ENCODE measurements at places on chromosomes 11 and 22.

GRCh38 chr11:6790546-6790945, 7.7 kb downstream of the OR2AG1 start:
- DNase-seq = no peak

DNA sequence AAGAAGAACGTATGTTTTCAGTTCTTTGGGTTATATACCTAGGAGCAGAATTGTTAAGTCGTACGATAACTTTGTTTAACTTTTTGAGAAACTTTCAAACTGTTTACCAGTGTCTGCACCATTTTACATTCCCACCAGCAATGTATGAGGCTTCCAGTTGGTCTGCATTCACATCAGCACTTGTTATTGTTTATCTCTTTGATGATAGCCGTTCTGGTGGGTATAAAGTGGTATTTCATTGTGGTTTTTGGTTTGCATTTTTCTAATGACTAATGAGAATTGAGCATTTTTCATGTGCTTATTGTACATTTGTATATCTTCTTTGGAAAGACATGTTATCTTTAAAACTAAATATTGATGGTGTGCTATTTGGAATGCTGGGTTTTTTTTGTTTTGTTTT, 59.8 kb downstream of the KDM2A start:
- no peak for DNase-seq

DNA sequence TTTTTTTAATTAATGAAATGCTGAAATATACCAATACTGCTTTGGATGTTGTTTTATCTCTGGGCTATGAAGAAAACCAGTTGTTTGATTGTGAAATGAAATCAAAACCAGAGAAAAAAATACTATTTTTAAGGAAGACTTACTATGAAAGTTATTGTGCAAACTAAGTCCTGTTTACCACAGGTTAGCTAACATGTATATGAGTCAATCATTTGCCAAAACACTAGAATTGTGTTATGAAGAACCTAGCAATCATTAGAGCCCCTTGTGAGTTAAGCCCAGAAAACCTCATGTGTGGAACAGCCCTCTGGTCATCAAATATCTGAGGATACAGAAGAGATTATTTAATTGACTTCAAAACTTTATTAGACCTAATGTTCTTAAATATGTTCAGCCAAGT, 83.7 kb downstream of the FAT3 start:
- no peak for DNase-seq

GRCh38 chr11:78567209-78567608, 7.5 kb downstream of the NARS2 start:
- DNase-seq = no peak

GRCh38 chr11:86374069-86374468, 618 bp upstream of the CCDC81 start:
- DNase-seq = no peak

- DNase-seq = no peak
Measured at GRCh38 chr22:46612904-46613605, 7.1 kb upstream of the GRAMD4 start.

DNA sequence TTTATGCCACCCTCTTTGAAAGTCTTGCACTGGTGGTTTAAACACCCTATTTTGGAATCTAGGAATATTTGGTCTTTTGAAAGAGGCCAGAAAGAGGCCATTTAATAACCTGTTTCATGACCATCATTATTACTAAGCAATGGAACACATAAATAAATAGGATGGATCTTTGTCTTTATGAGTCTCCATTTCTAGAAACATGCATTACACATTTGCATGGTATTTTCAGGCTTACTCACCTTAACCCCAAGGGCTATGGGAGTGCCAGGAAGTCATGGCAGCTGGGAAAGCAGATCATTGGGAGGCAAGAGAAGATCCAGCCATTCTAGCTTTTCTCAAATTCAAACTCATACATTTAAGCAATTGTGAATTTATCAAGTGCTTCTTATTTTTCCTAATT, 185.8 kb upstream of the POU2AF2 start:
- no peak for DNase-seq

DNA sequence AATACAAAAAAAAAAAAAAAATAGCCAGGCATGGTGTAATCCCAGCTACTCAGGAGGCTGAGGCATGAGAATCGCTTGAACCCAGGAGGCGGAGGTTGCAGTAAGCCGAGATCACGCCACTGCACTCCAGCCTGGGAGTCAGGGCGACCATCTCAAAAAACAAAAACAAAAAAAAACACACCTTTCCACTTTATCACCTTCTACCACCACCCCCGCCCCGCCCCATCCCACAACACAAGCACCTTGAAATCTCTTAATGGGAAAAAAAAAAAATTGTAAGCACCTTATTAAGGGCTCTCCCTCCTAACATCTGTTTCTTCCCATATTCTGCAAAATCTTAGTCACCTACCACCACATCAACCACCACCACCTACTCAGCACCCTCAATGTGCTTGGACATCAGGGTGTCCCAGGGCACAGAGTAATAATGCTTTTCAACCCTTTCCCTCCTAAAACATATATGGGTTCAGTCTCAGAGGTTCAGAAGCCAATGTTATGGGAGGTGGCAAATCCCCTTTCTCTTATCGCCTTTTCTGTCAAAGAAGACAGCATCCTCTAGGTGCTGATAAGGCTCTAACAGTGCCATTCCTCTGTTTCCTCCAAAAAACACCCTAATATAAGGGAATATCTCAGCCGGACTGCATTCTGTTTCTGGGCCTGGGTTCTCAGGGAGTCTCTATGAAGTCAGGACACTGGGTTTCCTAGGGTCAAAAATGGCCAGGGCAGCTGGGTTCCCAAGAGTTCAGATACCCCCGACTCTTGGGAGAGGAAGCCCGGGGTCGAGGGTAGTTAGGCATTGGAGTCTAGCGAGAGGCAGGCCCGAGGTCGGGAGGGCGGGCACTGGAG, 718 bp downstream of the INTS5 start:
- DNase-seq = no peak

- DNase-seq = no peak
Measured at GRCh38 chr11:12845163-12845562, 164.0 kb upstream of the RASSF10 start.

DNA sequence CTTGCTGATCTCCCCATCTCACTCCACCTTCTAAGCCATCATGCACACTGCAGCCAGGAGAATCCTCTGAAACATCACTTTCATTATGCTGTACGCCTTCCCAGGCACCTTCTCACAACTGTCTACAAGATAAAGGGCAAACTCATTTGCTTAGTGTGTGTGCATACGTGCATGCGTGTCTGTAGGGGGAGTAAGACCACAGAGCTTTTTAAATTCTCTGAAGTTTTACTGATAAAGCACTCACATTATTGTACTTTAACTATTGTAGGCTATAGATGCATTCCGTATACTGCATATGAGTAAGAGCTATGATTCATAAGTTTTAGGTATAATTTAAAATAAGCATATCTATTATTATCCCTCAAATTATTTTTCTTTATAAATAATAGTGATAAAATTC, 15.3 kb upstream of the ANKK1 start:
- no peak for DNase-seq

DNA sequence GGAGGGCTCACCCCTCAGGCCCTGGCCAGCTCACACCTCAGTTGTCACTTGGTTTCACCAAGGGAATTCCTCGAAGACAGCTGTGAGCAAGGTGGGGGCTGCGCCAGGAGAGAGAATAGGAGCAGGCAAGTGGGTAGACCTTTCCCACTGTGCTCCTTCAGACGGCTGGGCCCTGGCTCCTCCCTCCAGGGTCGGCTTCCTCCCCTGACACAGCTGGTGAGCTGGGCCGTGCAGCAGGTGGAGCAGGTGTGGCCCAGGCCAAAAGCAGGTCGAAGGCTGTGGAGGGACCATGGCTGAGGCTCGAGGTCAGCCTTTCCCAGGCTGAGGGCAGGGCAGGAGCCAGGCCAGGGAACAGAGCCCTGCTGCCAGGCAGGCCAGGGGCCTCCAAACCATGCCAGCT, 12.5 kb upstream of the MYRF start:
- DNase-seq = no peak

DNA sequence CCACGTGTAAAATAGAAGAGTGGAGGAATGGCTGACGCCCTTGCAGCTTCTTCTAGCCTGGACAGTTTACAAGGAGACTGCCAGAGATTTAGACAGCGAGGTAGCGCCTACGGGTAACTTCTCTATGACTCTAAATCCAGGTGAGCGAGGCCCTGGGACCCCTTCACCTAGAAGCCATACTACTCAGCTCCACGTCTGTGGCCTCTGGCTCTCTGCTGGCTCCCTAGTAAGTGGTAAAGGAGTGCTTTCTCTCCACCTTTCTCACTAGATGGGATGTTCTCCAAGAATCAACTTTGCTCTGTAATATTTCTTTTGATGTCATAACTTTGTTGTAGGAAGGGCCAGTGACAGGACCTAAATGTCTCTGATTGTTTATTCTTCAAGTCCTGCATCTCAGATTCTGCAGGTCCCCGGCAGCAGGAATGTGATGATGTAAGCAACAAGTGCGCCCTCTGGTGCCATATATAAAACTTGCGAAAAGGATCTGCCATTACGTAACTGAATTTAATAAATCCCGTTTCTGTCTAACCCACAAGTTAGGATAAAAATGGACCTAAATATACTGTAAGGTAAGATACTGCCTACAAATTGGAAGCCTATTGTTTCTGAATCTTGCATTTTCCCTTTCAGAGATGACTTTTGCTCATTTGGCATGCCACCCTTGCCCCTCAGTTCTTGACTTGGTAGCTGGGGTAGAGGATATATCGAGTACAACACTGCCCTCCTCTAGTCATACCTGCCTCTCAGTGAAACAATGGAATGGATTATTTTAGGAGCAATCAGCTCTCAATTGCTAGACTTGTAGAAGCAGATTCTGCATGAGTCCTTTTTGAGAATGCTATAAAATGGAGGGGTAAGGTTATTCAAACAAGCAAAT, 11.0 kb upstream of the PTPN5 start:
- peak; percentile 38 for DNase-seq

- no peak for DNase-seq
Measured at GRCh38 chr22:25780673-25781072, 38.7 kb downstream of the MYO18B start.
